Vagina (tissue), 2 donors: ENCODE measurements at places on chromosomes 3 and 15. TPM values are rescaled to one million over a fixed set of nuclear protein-coding genes. Genes with fewer than 3 reads are reported as not detected.

GRCh38 chr15:60442763-60443162 is 36.2 kb downstream of the ICE2 start:
- DNase-seq = no peak

- DNase-seq = no peak
Observed at GRCh38 chr3:156460206-156460611, 94.7 kb downstream of the SSR3 start.

DNA sequence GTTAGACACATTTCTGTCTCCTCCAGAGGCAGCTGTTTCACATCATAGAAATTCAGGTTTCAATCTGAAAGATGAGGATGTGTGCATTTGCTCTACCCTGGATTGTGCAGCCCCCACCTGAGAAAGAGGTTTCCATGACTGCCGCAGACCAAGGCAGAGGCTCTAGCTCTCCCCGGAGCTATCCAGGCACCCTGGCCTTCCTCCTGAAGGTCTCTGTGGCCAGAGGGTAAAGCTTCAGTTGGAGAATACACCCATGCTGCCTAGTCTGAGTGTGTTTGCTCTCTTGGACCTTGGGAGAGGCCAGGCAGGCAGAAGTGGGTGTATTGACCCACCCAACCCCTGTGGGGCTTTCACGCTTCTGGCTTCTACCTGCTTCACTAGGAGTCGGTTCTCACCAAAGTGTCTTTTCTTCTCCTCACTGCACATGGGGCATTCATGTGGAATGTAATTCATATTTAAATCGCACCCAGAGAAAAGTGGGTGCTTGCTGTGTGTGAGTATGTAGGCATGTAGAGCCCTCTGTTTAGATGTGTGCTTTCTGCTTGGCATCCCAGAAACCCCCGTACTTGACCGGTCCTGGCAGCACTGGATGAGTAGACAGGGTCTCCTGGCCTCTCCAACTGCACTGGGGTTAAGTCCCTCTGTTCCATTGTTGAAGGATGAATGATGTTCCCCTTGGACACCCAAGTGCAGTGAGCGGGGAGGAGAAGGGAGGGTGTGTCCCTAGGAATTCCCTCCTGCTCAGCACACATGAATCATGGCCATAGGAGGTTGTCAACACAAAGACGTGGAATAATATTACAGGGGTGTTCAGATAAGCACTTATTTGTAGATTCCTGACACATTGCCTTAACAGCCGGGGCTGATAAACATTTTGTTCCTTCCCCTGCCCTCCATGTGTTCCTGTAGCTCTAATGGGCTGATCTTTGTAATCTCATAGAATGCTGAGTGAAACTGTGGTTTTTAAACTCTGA is 20.3 kb upstream of the RAB6B start:
- DNase-seq = no peak

- no peak for DNase-seq
Observed at GRCh38 chr3:186511702-186512101, 32.5 kb downstream of the CRYGS start.

GRCh38 chr3:170869239-170869590 is 780 bp downstream of the RPL22L1 start:
- no peak for DNase-seq

DNA sequence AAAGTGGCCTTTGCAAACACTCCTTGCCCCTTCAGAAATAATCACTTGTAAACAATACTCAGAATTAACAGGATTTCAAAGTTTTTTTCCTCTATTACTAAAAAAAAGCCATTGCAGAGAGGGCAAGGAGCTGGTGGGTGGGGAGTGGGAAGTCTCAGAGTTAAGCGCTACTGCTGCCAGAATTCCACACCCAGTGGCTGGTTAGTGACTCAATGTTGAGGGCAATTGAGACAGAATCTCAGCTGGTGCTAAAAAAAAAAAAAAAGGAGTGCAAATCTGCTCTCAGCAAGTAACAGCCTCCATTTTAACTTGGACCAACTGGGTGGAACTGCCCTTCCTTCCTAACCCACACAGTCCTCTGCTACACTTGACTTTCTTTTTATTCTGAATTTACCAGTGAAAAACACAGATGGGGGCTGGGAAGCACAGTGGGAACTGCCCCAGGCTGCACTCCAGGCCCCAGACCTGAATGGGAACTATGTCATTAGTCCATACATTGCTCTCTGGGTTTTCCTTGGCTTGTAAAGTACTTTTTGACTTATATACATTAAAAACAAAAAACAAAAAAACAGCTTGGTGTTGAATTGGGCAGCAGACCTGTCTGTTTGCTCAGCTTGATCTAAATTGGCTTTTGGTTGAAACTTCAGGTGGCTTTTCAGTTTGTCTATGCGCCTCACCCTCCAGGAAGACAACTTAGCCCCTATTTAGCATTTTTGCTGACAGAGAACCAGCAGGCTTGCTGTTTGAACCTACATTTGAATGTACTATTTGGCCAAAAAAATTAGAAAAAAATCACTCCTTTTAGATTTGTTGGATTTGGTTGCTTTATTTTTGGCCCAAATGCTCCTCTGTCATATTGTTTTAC is 357.8 kb upstream of the TBL1XR1 start:
- no peak for DNase-seq

- no peak for DNase-seq
Observed at GRCh38 chr3:67082533-67083024, 84.5 kb downstream of the KBTBD8 start.

DNA sequence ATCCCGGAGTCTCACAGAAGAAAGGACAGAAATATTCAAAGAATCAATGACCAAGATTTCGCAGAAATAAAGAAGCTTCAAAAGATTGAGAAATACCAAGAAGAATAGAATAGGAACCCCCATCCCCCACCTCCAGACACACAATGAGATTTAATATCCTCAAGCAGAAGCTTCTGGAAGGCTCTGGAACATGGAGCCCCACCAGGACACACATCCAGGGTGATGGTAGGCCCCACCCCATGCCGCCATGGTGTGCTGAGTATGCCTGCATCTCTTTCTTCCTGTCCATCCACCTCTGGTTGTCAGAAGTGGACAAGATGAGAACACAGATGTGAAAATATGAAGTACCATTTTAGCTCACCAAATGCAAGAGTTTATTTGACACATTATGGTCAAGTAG is 19.3 kb downstream of the PRR23E start:
- peak; percentile 56 for DNase-seq

PLCL2 gene
- total RNA-seq = 5.6 TPM

RLBP1 gene
- not detected for total RNA-seq
